Activated B cell treated with CpG ODN at 0.5 μM for 24 hours (primary cell): ENCODE measurements at places on chromosomes 1 and 21. TPM values are rescaled to one million over a fixed set of nuclear protein-coding genes. Genes with fewer than 3 reads are reported as not detected.

DNA sequence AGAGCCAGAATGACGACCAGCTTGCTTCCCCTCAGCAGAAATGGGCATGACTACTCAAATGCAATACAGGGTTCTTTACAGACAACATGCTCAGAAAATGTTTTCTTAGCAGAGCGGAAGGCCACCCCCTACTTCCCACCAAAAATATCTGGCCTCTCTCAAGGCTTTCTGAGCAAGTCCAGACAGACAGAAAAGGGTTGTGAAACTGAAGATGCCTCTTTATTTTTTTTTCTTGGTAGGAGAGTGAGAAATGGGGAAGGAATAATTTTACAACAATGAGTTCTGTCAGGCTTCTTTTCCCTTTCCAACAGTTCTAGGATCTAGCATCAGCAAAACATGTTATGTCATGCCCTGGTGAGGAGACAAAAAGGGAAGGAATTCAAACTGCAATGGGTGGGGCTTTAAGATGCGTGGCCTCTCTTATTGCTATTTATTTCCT lies 172.0 kb upstream of the CAMK1G start:
- H3K4me3 ChIP-seq, result no peak overlapping the region
- DNase-seq, result no peak
- H3K27me3 ChIP-seq, result peaks cover 8% of the 10 kb centered on the region
- H3K4me1 ChIP-seq, result no peaks in the 10 kb centered on the region
- H3K27ac ChIP-seq, result no peak overlapping the region

Gene ANKRD34A
- total RNA-seq, result 1.4 and 2.4 TPM in 2 replicates

GRCh38 chr1:43067977-43068751 lies 103.9 kb downstream of the EBNA1BP2 start:
- peak overlapping the region; percentile 70 for H3K4me3 ChIP-seq
- peaks cover 36% of the 10 kb centered on the region for H3K4me1 ChIP-seq
- H3K27me3 ChIP-seq, result no peaks in the 10 kb centered on the region
- H3K36me3 ChIP-seq, result no peaks in the 10 kb centered on the region

- DNase-seq, result no peak
- no peak overlapping the region for H3K27ac ChIP-seq
- peaks cover 14% of the 10 kb centered on the region for H3K36me3 ChIP-seq
- no peaks in the 10 kb centered on the region for H3K27me3 ChIP-seq
- no peak overlapping the region for H3K4me3 ChIP-seq
Observed at GRCh38 chr1:169309178-169310166, 58.1 kb downstream of the NME7 start.

Gene CASQ2
- not detected in 2 replicates for total RNA-seq

GRCh38 chr1:244154872-244155531 lies 103.9 kb downstream of the ZBTB18 start:
- no peaks in the 10 kb centered on the region for H3K36me3 ChIP-seq
- H3K27ac ChIP-seq, result no peak overlapping the region
- no peak for DNase-seq
- H3K4me1 ChIP-seq, result no peaks in the 10 kb centered on the region
- no peaks in the 10 kb centered on the region for H3K27me3 ChIP-seq

Gene ASCL5
- not detected in 2 replicates for total RNA-seq

DNA sequence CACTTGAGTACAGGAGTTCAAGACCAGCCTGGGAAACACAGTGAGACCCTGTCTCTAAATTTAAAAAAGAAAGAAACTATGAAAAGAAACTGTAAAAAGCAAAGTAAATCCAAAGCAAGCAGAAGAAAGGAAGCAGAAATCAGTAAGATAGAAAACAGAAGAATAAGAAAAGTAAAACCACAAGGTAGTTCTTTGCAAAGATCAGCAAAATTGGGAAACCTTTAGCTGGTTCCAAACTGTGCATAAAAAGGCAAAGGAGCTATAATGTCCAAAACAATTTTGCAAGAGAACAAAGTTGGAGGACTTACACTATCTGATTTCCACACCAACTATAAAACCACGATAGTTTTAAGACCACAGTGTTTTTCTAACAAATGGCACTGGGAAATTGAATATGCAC lies 218.8 kb downstream of the RPS6KC1 start:
- H3K4me1 ChIP-seq, result peaks cover 3% of the 10 kb centered on the region
- H3K27ac ChIP-seq, result no peak overlapping the region

Gene PROX1
- 1.00 and 1.7 TPM in 2 replicates for total RNA-seq

GRCh38 chr1:229136822-229137221 lies 134.1 kb upstream of the RAB4A start:
- peaks cover 41% of the 10 kb centered on the region for H3K4me1 ChIP-seq
- H3K27me3 ChIP-seq, result peaks cover 4% of the 10 kb centered on the region
- no peak for DNase-seq
- H3K36me3 ChIP-seq, result peaks cover 5% of the 10 kb centered on the region
- no peak overlapping the region for H3K4me3 ChIP-seq

GRCh38 chr1:146035048-146035423 lies 13.5 kb upstream of the HJV start:
- H3K4me1 ChIP-seq, result peaks cover 43% of the 10 kb centered on the region
- H3K36me3 ChIP-seq, result peaks cover 21% of the 10 kb centered on the region
- H3K4me3 ChIP-seq, result peak overlapping the region; percentile 99
- H3K27me3 ChIP-seq, result peaks cover 5% of the 10 kb centered on the region

DNA sequence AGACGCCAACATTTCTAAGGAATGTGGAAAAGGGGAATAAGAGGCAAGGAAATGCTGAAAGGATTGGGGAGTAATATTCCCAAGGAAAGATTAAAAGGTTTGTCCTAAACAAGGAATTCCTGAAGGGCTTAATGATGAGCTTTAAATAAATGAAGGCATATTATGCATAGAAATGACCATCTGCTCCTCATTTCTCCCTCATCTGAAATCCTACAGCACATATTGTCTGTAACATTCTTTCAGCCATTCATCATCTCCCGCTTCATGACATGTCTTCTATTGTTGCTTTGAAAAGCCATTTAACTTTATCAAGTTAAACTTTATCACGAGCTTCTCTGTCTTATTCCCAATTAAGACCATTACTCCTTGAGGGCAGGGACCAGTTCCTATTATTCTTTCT lies 608.7 kb upstream of the PLXNA2 start:
- H3K27ac ChIP-seq, result no peak overlapping the region
- H3K4me3 ChIP-seq, result no peak overlapping the region
- no peaks in the 10 kb centered on the region for H3K4me1 ChIP-seq
- H3K27me3 ChIP-seq, result no peaks in the 10 kb centered on the region
- no peak for DNase-seq

DNA sequence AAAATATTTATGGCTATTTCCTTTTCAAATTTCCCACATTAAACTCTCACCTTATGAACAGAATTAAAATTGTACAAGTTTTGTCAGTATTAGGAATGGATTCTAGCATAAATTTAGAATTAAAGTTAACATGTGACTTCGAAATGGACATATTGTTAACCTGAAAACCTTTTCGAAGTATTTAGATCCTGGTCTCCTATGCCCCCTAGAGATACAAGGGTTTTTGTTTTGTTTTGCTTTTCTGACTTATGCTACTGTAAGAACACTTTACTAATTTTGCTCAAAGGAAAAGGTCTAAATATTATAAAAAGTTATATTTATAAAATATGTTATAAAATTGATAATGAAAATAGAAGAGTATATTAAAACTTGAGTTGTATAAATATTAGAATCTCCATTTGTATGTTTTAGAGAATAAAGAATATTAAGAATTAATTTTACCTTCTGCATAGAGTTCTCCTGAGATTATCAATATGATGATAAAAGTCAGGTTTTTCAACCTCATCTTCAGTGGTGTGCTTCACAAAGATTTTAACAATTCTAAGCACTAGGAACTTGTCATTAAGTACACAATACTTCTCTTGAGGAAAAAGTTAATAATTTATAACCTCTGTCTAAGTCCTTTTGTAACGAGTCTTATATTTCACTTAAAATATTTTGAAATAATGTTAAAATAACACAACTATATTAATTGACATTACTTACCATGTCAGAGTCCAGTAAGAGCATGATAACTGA lies at the start of gene F13B:
F13B (minus strand) TSS at position 542 of the 738 bp plus-strand sequence; CDS start at position 505, 37 bp downstream.
- no peak within 1 kb of the TSS for H3K27ac ChIP-seq
- DNase-seq, result no peak
- no peaks in the 10 kb centered on the region for H3K4me1 ChIP-seq
- H3K27me3 ChIP-seq, result no peaks in the 10 kb centered on the region
- H3K4me3 ChIP-seq, result no peak within 1 kb of the TSS

- no peaks in the 10 kb centered on the region for H3K36me3 ChIP-seq
- DNase-seq, result no peak
- H3K27me3 ChIP-seq, result no peaks in the 10 kb centered on the region
Observed at GRCh38 chr21:36783612-36784374, 84.9 kb downstream of the SIM2 start.

GRCh38 chr1:61224609-61225008 lies 142.2 kb downstream of the NFIA start:
- no peak for DNase-seq
- no peak overlapping the region for H3K27ac ChIP-seq
- H3K4me3 ChIP-seq, result no peak overlapping the region
- H3K4me1 ChIP-seq, result no peaks in the 10 kb centered on the region
- no peaks in the 10 kb centered on the region for H3K27me3 ChIP-seq

Gene TACSTD2
- not detected in 2 replicates for total RNA-seq

- H3K4me1 ChIP-seq, result no peaks in the 10 kb centered on the region
- peaks cover 5% of the 10 kb centered on the region for H3K27me3 ChIP-seq
- DNase-seq, result no peak
- no peak overlapping the region for H3K4me3 ChIP-seq
Observed at GRCh38 chr1:205913451-205914154, 29.7 kb downstream of the SLC26A9 start.

- H3K27me3 ChIP-seq, result no peaks in the 10 kb centered on the region
- no peak overlapping the region for H3K27ac ChIP-seq
- H3K4me1 ChIP-seq, result no peaks in the 10 kb centered on the region
Observed at GRCh38 chr1:50508040-50508586, 84.9 kb upstream of the DMRTA2 start.

Gene TRIM17
- not detected in 2 replicates for total RNA-seq

- H3K4me3 ChIP-seq, result no peak overlapping the region
- no peaks in the 10 kb centered on the region for H3K4me1 ChIP-seq
- DNase-seq, result no peak
- H3K27ac ChIP-seq, result no peak overlapping the region
- no peaks in the 10 kb centered on the region for H3K27me3 ChIP-seq
Observed at GRCh38 chr21:30146558-30147282, 19.9 kb downstream of the CLDN17 start.

GRCh38 chr21:43904331-43904781 lies 39.3 kb downstream of the AGPAT3 start:
- H3K27me3 ChIP-seq, result no peaks in the 10 kb centered on the region
- peaks cover 40% of the 10 kb centered on the region for H3K36me3 ChIP-seq
- no peak overlapping the region for H3K27ac ChIP-seq
- DNase-seq, result no peak
- H3K4me3 ChIP-seq, result no peak overlapping the region

GRCh38 chr21:42505090-42505726 lies 8.4 kb upstream of the SLC37A1 start:
- H3K4me3 ChIP-seq, result no peak overlapping the region
- H3K4me1 ChIP-seq, result peaks cover 21% of the 10 kb centered on the region
- peak overlapping the region; percentile 60 for H3K27ac ChIP-seq
- H3K36me3 ChIP-seq, result no peaks in the 10 kb centered on the region
- no peak for DNase-seq

GRCh38 chr1:233045588-233045987 lies 95.2 kb downstream of the NTPCR start:
- H3K4me3 ChIP-seq, result no peak overlapping the region
- peaks cover 29% of the 10 kb centered on the region for H3K36me3 ChIP-seq
- H3K27ac ChIP-seq, result no peak overlapping the region

DNA sequence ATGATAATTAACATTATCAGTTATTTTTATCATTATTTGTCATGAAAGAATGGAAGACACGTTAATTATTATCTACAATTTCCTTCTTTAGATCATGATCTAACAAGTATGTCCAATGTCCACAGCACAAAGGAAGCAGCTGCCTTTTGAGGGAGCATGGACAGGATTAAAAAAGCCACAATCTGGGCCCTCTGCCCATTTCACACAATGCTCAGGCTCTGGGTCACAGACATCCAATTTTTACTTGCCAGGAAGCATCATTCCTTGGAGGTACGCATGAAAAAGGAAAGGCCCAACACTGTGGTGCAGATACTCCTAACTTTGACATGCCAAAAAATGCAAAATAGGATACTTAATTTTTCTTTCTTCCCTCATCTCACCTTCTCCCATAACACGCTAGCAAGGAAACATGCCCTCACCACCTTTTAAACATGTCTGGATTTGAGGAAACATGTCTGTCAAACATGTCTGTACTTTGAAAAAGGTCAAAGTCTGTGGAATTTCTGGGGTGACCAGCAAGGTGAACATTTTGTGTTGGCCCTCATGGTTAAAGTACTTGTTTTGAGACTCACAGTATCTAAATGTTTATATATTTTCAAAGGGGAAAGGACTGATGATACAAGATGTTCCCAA lies 40.0 kb downstream of the GADD45A start:
- no peak for DNase-seq
- no peaks in the 10 kb centered on the region for H3K36me3 ChIP-seq
- H3K27ac ChIP-seq, result no peak overlapping the region

- H3K36me3 ChIP-seq, result no peaks in the 10 kb centered on the region
- H3K27ac ChIP-seq, result no peak overlapping the region
- DNase-seq, result no peak
- H3K27me3 ChIP-seq, result no peaks in the 10 kb centered on the region
Observed at GRCh38 chr1:3478187-3478586, 23.7 kb downstream of the ARHGEF16 start.

DNA sequence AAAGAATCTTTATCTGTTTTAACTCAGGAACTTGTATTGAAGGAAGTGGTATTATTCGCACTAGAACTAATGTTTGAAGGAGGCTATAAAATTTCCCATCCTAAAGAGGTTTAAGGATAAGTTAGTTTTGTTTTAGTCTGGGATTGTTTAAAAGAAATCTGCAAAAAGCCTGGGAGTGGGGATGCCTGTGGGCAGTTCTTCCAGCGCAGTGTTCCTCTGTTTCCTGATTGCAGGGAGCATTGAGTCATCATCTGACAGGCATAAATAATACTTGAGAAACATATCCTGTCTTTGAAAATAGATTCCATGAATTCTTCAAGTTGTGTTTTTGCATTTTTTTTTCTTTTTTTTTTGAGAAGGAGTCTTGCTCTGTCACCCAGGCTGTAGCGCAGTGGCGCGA lies 350.8 kb upstream of the PTBP2 start:
- H3K36me3 ChIP-seq, result no peaks in the 10 kb centered on the region
- no peak overlapping the region for H3K4me3 ChIP-seq
- DNase-seq, result no peak
- no peak overlapping the region for H3K27ac ChIP-seq
- no peaks in the 10 kb centered on the region for H3K27me3 ChIP-seq

Gene CFHR3
- total RNA-seq, result not detected in 2 replicates

- no peak for DNase-seq
- H3K27ac ChIP-seq, result no peak overlapping the region
- no peaks in the 10 kb centered on the region for H3K27me3 ChIP-seq
- peaks cover 4% of the 10 kb centered on the region for H3K36me3 ChIP-seq
- peak overlapping the region; percentile 93 for H3K4me3 ChIP-seq
Observed at GRCh38 chr1:148264374-148265276, 112.5 kb upstream of the NBPF11 start.

- H3K4me1 ChIP-seq, result peaks cover 10% of the 10 kb centered on the region
- H3K27me3 ChIP-seq, result peaks cover 2% of the 10 kb centered on the region
- no peak overlapping the region for H3K4me3 ChIP-seq
- DNase-seq, result no peak
- H3K27ac ChIP-seq, result no peak overlapping the region
Observed at GRCh38 chr1:58722967-58723366, 23.1 kb upstream of the MYSM1 start.

- DNase-seq, result peak; percentile 63
- H3K4me1 ChIP-seq, result peaks cover 6% of the 10 kb centered on the region
- peaks cover 2% of the 10 kb centered on the region for H3K27me3 ChIP-seq
- peak overlapping the region; percentile 9 for H3K4me3 ChIP-seq
Observed at GRCh38 chr1:1943834-1944570, 24.9 kb upstream of the TMEM52 start.
